ENCODE measurements at places on chromosomes 2 and 18. TPM values are rescaled to one million over a fixed set of nuclear protein-coding genes. Genes with fewer than 3 reads are reported as not detected.

The BBS5 gene
- 2.2 TPM for total RNA-seq

DNA sequence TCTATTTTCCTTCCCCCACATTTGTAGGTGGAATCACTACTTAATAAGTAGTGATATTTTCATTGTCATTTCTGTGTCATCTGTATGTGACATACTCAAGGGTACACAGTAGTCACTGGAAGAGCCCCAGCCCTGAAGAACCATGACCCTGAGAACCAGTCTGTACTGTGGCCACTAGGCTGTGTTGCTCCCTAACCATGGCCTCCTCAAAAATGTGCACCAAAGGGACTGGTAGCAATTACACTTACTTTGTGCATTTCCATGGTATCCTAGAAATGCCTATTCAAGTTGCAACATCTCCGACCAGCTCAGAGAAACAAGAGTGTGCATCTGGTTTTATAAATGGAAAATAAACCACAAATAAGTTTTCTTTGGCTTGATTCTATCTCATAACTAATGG lies 155.1 kb downstream of the DOCK10 start:
- H3K4me3 ChIP-seq = no peak overlapping the region
- H3K4me1 ChIP-seq = peaks cover 82% of the 10 kb centered on the region
- peak overlapping the region; percentile 27 for H3K27ac ChIP-seq
- H3K27me3 ChIP-seq = no peaks in the 10 kb centered on the region
- DNase-seq = peak; percentile 6

GRCh38 chr18:6576718-6577375 lies 152.7 kb upstream of the ARHGAP28 start:
- H3K27me3 ChIP-seq = no peaks in the 10 kb centered on the region
- DNase-seq = no peak
- H3K4me3 ChIP-seq = no peak overlapping the region
- H3K27ac ChIP-seq = no peak overlapping the region
- H3K4me1 ChIP-seq = no peaks in the 10 kb centered on the region

DNA sequence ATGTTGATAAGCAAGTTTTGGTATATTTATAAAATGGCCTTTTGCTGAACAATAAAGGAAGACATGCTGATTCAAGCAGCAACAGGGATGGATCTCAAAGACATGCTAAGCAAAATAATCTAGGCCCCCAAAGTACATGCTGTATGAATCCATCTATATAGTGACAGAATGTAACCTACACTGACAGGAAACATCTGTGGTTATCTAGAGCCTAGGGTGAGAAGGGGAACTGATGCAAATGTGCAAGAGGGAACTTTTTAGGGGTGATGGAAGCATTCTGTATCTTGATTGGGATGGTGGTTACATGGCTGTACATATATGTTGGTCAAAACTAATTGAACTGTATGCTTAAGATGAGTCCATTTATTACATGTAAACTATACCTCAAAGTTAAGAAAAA lies 24.2 kb downstream of the CNRIP1 start:
- H3K4me1 ChIP-seq = no peaks in the 10 kb centered on the region
- H3K36me3 ChIP-seq = no peaks in the 10 kb centered on the region
- H3K4me3 ChIP-seq = no peak overlapping the region

- H3K27me3 ChIP-seq = no peaks in the 10 kb centered on the region
- H3K36me3 ChIP-seq = peaks cover 10% of the 10 kb centered on the region
- H3K4me3 ChIP-seq = no peak overlapping the region
- H3K4me1 ChIP-seq = peaks cover 13% of the 10 kb centered on the region
- H3K27ac ChIP-seq = no peak overlapping the region
- DNase-seq = no peak
Measured at GRCh38 chr18:79905389-79905911, 46.0 kb downstream of the SLC66A2 start.

DNA sequence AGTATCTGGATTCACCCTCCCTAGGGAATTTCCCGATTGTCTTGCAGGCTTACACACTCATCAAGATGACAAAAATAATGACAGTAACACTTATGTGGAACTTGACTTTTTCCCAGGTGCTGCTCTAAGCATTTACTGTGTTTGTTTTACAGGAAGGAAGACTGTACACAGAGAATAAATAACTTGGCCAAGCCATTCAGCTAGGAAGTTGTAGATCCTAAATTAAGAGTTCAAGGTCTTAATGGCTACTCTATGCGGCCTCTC lies 549 bp upstream of the DPP4 start:
- no peak for DNase-seq
- peaks cover 32% of the 10 kb centered on the region for H3K36me3 ChIP-seq
- H3K27ac ChIP-seq = peak overlapping the region; percentile 52
- no peaks in the 10 kb centered on the region for H3K27me3 ChIP-seq
- H3K4me1 ChIP-seq = peaks cover 48% of the 10 kb centered on the region
- H3K4me3 ChIP-seq = peak overlapping the region; percentile 95

DNA sequence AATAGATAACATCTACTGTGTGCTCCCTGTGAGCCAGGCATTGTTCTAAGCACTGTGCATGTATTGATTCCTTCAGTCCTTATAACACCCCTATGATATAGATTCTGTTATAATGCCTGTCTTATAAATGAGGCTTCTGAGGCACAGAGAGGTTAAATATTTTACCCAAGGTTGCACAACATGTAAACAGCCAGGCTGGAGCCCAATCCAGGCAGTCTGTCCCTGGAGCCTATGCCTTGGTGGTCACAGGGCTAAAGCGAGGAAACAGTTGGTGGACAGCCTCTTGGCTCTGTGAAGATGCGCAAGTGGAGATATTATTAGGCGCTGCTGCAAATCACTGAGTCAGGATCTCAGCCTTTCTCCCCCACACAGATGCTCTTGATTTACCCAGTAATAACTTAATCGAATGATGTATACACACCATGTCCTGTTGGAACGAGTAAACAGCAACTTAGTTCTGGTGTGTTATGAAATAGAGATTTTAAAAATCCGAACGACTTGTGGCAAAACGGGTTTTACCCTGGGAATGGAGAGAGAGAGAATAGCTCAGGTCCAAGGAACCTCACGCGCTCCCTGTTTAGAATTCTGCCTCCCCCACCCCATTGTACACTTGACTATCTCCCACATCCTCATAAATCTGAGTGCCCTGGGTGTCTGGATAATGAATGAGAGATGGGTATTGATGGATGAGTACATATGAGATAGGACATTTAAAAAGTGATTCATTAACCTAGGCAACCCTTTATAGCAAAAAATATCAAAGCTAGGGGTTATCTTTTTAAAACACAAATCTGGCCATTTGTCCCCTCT lies 231.9 kb downstream of the BCL2 start:
- H3K4me1 ChIP-seq = peaks cover 10% of the 10 kb centered on the region
- no peak overlapping the region for H3K27ac ChIP-seq
- H3K4me3 ChIP-seq = no peak overlapping the region
- peaks cover 8% of the 10 kb centered on the region for H3K27me3 ChIP-seq

Data from activated T-cell treated with anti-CD3 and anti-CD28 coated beads, Interleukin-2, amount 50 U/mL, for 72 hours (primary cell).